Activated CD4-positive, alpha-beta T cell treated with anti-CD3 and anti-CD28 coated beads, Interleukin-2, Interleukin-4, amounts not matched to agents 100 ng/mL and 50 ng/mL, durations not matched to agents 16 hours and 8 hours (primary cell): ENCODE measurements at places on chromosomes 4 and X.

- DNase-seq: no peak
These were observed 9.5 kb downstream of the GSX2 start for GRCh38 chr4:54109241-54110018.

DNA sequence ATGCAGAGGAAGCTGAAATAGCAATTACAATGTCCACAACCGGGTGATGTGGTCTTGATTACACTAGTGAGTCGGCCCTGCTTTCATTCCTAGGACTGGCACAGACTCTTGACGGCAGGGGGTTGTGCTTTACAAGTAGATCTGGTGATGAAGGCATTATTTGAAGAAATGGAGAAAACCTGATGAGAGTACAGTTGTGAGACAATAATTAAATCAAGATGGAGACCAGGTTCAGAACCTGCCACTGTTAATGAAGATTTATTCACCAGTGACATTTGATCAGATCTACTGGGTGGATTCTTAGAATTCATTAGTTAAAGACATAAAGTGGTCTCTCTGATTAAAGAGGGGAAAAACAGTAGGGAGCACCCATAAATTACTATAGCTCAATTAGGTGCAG is 747.2 kb downstream of the STPG2 start:
- no peak for DNase-seq

DNA sequence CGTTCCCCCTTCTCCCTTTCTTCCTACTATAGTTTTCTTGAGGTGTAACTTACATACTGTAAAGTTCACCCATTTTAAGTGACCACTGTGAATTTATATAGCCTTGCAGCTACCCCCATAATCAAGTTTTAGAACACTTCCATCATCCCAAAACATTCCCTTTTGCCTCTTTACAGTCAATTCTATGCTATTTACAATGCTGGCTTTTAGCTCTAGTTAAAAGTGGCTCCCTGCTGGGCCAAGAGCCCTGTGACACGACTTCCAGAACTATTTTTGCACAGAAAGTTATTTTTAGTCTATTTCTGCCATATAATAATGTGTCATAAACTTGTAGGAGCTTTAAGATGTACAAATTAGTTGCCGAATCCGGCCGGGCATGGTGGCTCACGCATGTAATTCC is 26.9 kb downstream of the MAP7D2 start:
- DNase-seq: no peak

- DNase-seq: no peak
These were observed 28.2 kb downstream of the IRF2 start for GRCh38 chr4:184446132-184446658.

DNA sequence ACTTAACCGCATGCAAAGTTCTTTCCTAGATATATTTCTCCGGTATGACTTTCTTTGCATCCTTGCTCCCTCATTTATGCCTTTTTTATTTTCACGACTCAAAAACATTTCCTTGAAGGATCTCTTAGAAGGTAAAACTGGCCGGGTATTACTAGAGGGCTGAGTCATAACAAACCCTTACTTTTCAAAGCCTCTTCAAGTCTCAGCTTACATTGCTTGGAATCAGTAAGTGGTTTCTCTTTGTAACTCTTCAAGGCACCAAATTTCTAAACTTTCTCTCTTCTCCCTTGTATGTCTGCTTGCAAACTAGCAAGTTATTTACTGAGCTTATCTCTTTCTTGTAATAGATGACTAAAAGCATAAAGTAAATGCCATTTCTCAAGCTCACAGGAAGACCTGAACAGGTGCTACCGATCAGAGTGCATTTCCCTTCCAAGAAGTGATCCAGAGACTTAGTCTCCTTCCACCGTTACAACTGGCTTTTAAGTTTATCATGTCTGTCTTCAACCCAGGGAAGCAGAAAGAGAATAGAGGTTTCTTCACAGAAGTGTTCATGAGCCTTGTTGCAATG is 75.5 kb downstream of the ANXA10 start:
- peak; percentile 39 for DNase-seq

GRCh38 chr4:7710576-7711306 is 228.9 kb downstream of the AFAP1 start:
- no peak for DNase-seq

GRCh38 chr4:4332529-4332928 is 42.5 kb downstream of the ZBTB49 start:
- no peak for DNase-seq

DNA sequence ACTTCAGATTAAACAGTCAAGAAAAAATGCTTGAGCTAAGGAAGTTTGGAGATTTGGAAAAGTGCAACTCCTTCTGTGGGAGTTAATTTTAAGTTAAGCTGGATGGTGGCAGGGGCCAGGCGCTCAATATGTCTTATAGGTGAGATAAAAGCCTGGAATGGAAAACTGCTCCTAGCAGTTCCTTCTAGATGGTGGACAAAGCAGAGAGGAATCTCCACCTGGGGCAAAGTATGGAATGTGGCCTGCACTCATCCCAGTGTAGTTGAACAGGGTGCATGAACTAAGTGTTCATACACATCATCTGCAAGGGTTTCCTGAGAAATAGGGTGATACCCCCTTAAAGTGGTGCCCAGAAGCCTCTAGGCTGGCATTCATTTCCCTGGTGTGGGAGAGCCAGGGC is 227.1 kb downstream of the FGF13 start:
- no peak for DNase-seq

- DNase-seq: no peak
These were observed 34.4 kb downstream of the AFAP1 start for GRCh38 chr4:7904952-7905915.

DNA sequence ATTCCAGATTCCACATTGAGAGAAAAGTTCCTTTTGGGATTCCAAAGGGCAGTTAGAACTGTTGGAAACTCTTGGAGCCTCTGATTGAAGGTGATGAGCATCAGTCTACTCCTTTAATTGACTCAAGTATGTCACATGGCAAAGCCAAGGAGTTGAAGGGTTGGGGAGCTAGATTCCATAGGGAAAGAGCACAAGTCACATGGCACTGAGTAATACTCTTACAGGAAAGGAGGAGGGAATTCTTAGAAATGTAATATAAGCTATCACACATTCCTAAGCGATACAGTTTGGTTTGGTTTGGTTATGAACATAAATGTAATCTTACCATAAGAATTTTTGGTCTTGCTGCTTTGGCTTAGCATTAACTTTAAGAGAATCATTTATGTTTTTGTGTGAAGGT is 15.7 kb downstream of the SPCS3 start:
- DNase-seq: no peak

DNA sequence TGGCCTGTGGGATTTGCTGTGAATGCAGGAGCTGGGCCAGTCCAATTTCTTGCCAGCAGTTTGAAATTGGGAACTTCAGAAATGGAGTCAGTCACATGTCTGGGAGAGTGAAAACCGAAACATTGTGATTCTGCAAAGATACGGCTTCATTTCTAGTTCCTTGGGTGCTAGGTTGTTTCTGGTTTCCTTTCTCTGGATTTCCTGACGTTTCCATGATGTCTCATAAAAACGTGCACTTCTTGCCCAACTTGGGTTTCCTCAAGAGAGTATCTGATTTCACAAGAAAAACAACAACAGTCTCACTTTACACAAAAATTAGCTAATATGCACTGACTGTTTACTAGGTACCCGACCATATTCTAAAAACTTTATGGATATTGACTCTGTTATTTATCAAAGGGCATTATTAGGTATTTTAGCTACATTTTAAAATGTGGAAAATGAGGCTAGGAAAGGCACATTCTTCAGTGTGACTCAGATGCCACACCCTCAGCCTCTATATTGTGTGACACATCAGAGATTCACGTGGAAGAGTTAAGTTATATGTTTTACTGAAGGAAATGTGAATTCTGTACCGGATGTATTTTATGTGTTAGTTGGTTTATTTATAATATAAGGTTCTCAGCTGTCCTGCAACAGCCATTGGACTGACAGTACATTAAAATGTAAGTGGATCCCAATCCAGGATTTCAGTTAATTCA is 225.0 kb upstream of the PUDP start:
- no peak for DNase-seq

GRCh38 chrX:15719324-15719968 is 18.6 kb upstream of the CA5B start:
- DNase-seq: no peak

- no peak for DNase-seq
These were observed 13.7 kb upstream of the AREG start for GRCh38 chr4:74431113-74431826.

DNA sequence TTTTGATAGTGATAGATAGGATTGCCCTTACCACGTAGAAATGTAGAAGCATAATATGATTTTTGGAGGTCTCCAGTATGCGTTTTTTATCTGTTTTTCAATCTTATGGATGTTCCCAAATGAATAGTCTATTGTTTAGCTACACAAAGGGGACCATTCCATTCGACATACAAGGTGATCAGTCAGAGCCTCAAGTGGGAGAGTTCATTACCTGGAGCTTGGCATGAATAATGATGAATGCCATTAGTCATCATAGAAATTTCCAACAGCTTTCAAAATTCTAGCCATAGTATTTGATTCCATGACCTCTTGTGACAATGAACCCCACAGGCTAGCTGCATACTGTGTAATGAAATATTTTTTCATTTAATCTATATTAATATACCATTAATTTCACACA is 123.6 kb downstream of the PDHA2 start:
- no peak for DNase-seq

GRCh38 chr4:30950737-30951136 is 230.6 kb downstream of the PCDH7 start:
- no peak for DNase-seq

GRCh38 chr4:73664470-73664869 is 44.2 kb upstream of the RASSF6 start:
- DNase-seq: no peak

DNA sequence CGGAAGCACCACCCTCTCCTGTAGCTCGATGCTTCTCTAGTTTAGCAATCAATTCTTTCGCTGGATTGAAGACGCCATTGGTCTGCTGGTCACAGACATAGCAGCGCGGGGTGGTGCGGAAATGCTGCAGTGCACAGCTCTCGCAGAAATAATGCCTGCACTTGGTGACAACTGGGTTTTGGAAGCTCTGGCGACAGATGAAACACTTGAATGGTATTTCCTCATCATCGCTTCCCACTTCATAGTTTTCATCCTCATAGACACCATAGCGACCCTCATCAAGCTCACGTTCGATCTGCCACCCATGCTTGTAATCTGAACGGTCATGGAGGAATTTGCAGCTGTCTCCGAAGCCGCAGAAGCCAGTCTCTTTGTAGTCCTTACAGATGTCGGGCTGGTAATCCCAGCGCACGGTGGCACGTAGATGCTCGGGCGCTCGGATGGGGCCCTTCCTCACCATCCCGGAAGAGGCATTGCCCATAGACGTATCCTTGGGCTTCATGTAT is 854 bp downstream of the RNF113A start:
- DNase-seq: peak; percentile 28

DNA sequence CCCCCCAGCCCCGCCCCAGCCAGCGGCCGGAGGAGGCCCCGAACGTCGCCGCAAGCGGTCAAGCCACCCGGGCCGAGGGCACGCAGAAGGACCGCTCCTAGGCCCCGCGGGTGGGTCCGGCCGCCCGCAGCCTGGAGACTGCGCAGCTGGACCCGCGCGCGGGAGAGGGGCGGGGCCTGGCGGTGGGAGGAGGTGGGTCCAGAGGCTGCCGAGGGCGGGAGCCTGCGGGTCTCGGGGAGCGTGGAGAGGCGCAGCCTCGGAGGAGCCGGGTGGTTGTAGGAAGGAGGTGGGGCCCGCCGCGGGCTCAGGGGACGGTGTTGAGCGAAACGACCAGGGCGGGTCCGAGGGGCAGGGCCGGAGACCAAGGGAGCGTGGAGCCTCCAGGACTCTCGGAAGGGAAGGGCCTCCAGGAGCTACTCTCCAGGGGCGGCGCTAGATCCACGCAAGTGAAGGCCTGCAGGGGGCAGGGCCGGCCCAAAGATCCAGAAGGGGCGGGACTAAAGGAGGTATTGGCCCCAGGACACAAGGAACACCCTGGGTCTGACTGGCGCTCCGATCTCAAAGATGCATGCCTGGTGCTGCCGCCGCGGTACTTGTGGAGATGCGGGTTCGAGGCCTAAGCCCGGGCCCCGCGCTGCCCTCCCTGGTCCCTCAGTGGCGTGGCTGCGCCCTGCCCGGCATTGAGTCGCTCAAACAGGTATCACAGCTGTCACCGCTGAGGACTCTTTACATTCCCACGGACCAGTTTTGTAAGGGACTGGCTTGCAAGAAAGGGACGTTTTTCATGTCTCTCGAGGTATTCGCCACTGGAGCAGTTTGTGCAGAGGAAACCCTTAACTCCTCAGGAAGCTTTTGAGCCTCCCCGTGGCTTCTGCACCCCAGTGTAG is 5.9 kb downstream of the TIMM17B start:
- DNase-seq: peak; percentile 66

DNA sequence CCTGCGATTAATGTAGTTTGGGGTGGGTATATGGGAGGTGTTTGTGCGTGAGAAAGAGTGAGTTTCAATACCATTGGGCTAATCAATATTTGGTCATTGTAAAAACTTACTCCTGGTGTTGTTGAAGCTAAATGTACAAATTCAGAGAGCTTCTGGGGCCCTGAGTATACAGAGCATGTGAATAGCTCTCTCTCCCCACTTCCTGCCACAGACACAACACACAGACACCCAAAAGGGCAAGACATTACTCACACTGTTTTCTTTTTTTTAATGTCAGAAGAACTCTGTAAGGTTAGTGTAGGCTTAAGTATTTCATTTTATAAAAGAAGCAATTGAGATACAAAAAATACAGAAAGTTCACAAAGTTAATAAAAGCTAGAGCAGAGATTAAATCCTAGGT is 151.3 kb upstream of the KCNIP4 start:
- no peak for DNase-seq

DNA sequence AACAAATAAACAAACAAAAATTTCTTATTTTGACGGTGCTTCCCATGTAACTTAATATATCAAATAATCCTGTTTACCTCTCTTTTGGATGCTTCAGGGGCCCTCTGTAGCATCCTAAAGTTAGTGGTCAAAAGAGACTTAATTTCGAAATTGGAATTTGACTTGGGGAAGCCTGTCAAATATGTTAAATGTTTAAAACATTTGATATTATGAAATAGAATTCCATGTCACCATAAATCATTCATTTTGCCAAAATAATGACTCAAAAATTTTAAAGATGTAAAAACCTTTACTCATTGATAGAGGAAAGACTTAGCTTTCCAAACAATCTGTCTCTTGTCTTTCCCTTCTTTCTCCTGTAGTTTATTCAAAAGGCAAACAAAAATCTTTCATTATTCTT is 20.6 kb upstream of the TEX13A start:
- no peak for DNase-seq
